Activated T-cell treated with anti-CD3 and anti-CD28 coated beads, Interleukin-2, amount 50 U/mL, for 1 hour (primary cell): ENCODE measurements at places on chromosomes 2 and 18.

DNA sequence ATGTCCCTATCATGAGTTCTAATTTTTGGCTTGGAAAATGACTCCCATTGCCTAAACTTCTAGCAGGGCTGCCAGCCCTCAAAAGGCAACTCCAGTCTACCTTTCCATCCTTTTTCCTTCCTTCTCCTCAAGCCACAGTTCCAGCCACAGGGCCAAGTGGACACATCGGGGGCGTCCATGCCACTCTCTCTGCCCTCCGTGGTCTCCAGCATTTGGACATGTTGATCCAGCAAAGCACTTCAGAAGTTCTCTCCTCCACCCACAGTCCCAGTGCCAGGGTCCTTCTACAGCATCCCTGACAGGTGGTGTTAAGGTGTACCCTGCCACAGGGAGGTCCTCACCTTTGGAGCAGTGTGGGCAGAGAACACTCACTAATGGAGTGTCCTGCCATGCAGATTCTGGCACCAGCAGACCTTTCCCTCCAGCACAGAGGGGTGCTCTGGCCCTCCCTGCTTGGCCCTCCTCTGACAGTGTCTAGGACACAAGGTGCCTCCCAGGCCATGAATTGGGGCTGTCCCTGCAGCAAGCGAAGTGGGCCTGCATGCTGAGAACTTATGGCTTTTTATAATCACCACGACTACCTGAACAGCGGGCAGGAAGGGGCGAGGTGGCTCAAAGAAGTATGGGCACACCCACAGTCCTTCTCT is 1.6 kb upstream of the FABP1 start:
- DNase-seq = no peak

DNA sequence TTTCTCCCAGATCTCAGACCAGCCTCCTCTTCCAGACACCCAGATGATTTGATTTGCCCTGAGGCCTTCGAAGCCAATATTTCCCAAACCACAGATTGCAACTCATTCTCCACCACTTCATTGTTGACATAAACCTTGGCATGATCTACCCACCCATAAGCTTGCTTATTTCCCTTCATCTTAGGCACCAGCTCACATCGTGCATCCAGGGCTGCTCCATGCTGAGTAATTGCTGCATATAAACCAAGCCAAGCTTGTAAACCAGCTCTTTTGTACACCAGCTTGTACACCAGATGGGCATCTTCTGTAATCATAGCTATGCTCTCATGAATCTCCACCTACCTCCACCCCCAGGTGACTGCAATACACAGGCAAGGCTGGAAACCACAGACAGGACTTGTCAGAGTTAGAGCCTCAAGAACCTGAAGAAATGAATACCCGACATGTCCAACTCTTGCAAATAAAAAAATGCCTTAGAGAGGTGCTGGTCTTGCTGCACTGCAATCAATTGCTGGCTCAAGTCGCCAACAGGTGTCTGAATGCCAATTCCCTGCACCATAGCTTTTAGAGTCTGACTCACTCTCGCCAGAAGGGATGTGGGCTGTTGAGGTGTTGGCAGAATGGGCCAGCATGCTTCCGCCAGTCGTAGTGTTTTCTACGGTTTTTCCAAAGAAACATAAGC is 31.5 kb downstream of the TRABD2A start:
- DNase-seq = peak; percentile 51

DNA sequence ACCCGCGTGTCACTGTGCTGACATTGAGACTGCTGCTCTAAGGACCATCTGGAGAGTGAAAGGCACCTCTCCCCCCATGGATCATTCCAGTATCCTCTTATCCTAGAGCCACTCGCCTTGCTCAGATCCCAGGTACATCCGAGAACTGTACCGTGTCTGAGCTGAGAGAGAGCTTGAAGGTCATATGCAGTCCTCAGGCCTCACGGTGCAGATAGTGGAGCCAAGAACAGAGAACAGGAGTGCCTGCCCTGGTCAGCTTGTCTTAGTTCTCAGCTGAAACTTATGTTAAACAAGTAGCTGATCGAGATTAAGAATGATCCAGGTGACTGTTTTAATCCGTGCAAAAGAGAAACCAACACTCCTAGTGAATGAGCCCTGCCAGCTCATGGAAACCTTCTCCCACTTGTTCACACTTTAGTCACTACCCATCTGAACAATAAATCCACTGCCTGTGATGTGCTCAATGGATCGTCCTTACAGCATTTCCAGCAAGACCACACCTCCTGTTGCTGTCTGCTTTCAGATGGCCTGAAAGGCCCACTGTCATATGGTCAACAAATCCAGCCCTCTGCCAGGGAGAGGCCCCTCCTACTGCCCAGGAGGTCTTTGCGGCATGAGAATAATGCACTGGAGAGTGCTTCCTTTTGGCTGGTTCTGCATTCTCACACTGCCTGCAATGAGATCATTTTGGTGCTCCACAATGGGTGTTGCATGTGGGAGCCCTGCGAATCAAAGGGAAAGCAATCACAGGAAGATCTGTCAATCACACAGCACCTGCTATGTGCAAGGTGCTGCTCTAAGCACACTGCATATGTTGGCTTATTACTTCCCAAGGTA is 43.7 kb upstream of the APCDD1 start:
- DNase-seq = no peak

DNA sequence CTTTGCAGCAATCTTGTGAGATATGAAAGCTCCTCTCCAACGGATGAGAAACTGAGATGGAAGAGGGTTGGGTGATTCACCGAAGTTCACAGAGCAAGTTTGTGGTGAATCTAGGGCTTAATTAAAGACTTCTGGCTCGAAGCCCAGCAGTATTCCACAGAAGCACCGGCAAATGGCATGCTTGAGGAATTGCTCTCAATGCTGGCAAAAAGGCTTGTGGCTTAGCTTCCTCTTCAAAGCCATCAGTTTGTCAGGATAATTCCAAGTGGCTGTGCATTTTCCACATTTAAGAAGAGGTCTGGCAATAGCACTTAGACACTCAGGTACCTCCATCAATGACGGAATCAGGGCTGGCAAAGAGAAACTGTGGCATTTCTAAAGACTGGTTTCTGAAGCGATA is 98.7 kb upstream of the SLC66A3 start:
- no peak for DNase-seq

- no peak for DNase-seq
Observed at GRCh38 chr18:58649966-58650816, 21.1 kb upstream of the MALT1 start.

DNA sequence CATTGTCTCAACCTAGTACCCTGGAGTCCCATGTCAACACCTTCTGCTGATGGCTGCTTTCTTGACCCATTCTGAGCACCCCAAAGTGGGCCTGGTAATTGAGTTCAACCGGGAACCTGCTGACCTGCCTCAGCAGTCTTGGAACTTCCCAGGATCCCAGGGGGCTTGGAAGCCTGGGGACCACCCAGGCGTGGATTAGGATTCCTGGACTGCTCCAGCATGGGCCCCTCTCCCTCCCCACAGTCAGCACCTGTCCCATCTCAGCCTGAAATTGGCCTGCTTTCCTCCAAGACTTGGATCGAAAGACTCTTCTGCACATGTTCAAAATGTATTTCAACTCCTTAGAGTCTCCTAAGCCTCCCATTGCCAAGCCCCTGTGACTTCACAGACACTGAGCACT is 15.4 kb upstream of the MRPL33 start:
- DNase-seq = no peak

- DNase-seq = no peak
Observed at GRCh38 chr2:236025892-236026291, 142.3 kb downstream of the GBX2 start.

GRCh38 chr18:34261865-34262780 is 37.4 kb upstream of the NOL4 start:
- DNase-seq = no peak

GRCh38 chr18:50842846-50843245 is 23.0 kb upstream of the MRO start:
- no peak for DNase-seq

DNA sequence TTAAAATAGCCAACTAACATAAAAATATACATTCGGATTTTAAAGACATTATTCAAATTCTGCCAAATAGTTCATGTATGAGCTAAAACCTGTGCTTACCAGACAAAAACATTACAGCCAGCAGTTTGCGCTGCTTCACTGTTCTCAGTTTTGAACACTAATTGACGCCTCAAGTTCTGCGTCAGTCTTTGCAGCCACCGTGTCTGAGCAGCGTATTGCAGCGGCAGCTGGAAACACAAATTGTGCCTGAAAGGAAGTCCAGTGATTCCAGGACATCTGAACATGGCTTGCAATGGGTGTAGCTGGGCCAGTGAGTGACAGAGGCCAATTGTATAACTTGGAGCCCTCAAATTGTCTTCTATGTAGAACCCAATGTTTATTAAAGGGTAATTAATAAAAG is 267.6 kb downstream of the TFCP2L1 start:
- no peak for DNase-seq

DNA sequence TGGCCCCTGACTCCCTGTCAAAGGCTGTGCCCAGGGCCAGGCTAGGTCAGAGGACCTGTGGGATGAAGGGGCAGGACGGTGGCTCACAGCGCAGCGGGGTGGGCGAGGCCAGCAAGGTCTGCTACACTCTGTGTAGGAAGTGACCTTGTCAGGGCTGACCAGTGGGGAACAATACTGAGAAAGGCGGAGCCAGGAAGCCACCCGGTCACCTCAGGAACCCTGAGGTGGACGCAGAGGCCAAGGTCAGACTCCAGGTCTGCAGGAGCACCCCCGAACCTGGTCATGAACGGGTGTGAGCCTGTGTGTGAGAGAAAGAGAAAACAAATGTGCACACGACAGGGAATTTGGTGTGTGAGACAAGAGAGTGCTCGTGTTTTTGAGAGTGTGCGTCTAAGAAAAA is 72.3 kb downstream of the SMAD7 start:
- DNase-seq = no peak

- DNase-seq = no peak
Observed at GRCh38 chr2:25410370-25410769, 68.6 kb upstream of the DNMT3A start.

DNA sequence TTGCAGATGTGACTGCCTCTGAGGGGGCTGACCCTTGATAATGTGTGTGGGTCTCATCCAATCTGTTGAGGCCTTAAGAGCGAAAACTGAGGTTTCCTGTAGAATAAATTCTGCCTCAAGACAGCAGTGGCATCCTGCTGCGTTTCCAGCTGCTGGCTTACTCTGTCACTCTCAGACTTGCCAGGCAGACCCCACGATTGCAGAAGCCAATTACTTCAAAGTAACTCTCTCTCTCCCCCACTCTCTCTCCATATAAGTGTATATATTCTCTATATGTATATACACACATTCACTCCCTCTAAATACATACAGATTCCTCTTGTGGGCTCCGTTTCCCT is 152.5 kb upstream of the ALKAL2 start:
- DNase-seq = no peak

DNA sequence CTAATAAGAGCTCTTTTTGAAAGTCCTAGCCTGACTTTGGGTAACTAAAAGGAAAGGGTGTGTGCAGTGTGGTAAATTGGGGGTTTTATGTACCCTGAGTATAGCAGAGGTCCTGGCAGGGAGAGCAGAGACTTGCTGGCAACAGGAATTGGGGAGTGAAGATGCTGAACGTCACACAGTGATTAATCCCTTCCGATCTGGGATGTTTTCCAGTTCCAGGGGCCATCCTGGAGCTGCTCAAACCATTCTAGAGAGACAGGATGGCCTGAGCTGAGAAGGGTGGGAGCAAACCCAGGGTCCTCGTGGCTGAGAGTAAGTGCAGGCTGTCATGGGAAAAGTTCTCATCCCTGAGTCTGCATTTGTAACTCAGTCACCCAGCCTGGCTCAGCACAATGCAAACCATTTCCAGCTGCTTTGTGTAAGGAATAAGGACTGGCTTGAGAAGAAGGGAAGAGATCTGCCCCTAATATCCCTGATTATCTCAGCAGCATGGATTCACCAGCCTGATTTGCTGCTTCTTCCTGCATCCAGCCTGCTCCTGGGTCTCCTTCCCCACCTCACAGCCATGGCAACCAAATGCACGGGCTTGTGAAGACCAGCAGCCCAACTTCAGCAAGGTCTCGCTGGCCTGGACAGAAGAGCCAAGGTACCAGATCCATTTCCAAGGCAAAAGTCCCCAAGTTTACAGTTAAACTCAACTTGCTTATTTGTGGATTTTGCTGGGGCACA is 47.1 kb upstream of the CELF4 start:
- no peak for DNase-seq

- no peak for DNase-seq
Observed at GRCh38 chr2:166960702-166961270, 72.5 kb downstream of the XIRP2 start.

DNA sequence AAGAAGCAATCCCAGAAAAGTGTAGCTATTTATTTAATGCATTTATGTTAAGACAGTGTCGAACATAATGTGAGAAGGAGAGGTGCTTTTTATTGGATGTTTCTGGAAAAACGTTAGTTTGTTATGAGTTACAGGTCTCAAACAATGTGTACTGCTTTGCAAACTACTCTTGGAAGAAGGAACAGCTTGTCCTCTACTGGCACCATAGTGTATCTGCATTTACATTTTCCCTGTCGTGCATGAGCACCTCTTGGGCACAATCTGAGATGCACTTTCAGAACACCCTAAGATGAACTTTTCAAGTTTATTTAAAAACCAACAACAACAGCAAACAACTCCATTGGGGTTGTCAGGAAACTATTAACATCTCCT is 22.8 kb downstream of the CCNYL1 start:
- DNase-seq = no peak

GRCh38 chr2:110101280-110101844 is 14.3 kb downstream of the MALL start:
- no peak for DNase-seq
